Kidney capillary endothelial cell (primary cell): ENCODE measurements at places on chromosomes 1 and 21.

GRCh38 chr1:239225396-239225795, 161.0 kb upstream of the CHRM3 start:
- DNase-seq, result no peak

- no peak for DNase-seq
Observed at GRCh38 chr1:234853906-234854644, 244.1 kb upstream of the IRF2BP2 start.

- DNase-seq, result no peak
Observed at GRCh38 chr1:182003025-182003725, 58.3 kb downstream of the ZNF648 start.

DNA sequence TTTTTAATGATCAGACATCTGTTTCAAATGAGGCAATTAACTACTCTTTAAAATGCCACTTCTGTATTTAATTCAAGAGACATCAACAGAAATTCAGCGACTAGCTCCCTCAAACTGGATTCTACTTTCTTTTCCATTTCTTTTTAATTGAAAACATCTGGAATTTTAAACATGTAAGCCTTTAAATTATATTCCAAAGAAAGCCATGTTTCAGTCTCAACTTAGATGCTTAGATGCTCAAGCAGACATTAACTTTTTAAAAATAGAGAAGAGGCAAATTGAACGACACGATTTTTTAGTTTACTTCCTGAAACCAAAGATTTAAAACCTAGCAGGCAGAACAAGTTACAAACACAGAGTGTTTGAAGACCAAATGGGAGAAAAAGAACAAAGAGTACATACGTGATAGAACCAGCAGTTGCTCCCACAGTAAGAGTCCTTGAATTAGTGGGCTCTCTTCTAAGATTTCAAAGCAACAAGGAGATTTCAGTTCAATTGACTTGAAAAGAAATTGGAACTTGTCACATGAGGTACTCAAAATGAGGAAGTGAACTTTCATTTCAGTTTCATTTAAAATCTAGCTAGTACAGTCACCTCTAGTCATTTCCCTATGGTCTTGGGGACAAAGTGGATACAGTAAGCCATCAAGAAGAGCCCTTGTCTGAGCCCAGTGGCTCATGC, at the start of gene CTSS:
CTSS (minus strand) TSS at position 483 of the 681 bp plus-strand sequence. CDS start 1,015 bp downstream, outside the sequence.
- peak; percentile 39 for DNase-seq
